CD4-positive, alpha-beta T cell treated with Interleukin-15 for 4 hours (primary cell): ENCODE measurements at places on chromosomes 16 and 17.

DNA sequence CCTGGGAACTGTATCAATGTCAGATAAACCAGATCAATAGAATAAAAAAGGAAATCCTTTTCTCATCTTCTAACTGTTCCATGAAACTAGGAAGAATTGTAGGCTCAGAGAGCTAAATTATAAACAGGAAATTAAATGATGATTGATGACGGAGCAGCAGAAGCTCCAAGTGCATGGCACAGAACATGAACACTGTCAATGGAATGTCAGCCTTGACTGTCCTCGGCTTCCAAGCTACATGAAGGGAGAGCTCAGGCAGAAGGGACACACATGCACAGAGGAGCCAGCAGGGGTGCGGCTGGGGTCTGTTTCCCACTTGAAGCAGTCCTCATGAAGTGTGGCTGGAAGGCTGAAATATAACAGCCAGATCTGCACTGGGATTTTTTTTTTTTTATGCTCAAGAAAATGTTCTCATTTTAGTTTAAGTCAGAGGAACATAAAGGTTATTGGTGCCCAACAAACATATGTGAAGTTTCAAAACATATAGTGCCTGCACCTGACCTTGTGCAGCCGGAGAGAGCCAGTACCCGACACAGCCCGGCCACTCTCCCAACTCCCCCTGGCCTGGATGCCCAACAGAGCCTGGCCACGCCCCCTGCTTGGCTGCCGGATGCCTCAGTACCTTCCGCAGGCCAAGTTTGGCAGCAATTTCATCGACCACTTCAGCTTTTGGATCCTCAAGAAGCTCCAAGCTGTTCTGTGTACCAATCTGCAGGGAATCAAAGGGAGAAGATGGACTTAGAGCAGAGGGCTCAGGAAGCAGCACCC, 37.0 kb downstream of the NPLOC4 start:
- no peak for DNase-seq

DNA sequence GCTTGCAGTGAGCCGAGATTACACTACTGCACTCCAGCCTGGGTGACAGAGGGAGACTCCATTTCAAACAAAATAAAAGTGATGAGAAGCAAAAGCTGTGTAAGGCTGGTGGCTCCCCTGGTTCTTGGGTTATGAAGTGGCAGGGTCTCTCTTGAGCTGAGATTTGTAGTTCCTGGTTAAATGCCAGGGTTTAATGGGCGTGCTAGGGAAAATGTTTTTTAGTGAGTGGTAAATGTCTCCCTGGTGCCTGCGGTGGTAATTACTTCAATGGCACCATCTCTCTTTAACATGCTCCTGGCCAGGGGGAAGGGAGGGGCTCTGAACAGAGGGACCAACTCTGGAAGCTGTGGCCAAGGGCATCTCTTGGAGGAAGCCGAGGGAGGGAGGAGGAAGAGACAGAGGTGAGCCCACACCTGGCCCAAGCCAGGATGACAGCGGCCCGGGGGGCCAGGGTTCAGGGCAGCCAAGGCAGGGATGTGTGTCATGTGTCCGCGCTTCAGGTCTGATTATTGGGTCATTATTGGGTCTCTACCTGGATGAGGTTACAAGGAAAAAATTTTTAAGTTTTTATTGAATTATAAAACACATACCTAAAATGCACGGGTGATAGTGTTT, 17.8 kb upstream of the RPL38 start:
- no peak for DNase-seq

DNA sequence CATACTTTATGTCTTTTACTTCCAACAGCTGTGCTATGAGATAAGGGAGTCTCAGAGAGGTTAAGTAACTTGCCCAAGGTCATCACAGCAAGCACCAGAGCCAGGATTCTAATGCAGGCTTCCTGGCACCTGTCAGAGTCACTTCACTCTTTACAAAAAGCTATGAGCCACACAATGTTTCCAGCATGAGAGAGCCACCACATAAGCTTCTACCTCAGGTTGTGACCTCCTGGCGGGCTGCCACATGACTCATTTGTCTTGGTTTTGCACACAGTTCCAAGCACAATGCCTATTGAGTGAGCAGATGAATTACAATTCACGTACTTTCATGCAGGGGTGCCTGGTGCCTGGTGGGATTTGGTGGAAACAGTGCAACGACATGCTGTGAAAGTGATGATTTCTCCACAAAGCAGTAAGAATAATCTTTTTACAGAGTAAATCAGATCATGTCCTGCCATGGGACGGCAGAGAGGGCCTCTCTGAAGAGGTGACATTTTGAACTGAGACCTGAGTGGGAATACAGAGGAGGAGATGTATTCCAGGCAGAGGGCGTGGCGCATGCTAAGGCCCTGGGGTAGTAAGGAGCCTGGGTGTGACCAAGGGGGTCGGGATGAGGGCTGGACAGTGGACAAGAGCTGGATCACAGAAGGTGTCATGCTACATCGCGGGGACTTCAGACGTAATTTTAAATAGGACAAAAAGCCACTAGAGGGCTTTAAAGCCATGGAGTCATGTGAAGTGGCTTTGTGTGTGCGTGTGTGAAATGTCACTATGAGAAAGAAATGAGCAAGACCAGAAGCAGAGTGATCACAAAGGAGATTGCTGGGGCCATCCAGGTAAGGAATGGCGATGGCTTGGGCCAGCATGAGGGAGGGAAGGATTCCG, 53.4 kb downstream of the CACNG3 start:
- DNase-seq, result no peak

- DNase-seq, result no peak
Measured at GRCh38 chr17:45786349-45786748, 2.2 kb downstream of the CRHR1 start.

- DNase-seq, result no peak
Measured at GRCh38 chr17:77281904-77282367, 141.2 kb downstream of the SEC14L1 start.

- DNase-seq, result no peak
Measured at GRCh38 chr17:75566834-75567233, 20.8 kb upstream of the MYO15B start.

DNA sequence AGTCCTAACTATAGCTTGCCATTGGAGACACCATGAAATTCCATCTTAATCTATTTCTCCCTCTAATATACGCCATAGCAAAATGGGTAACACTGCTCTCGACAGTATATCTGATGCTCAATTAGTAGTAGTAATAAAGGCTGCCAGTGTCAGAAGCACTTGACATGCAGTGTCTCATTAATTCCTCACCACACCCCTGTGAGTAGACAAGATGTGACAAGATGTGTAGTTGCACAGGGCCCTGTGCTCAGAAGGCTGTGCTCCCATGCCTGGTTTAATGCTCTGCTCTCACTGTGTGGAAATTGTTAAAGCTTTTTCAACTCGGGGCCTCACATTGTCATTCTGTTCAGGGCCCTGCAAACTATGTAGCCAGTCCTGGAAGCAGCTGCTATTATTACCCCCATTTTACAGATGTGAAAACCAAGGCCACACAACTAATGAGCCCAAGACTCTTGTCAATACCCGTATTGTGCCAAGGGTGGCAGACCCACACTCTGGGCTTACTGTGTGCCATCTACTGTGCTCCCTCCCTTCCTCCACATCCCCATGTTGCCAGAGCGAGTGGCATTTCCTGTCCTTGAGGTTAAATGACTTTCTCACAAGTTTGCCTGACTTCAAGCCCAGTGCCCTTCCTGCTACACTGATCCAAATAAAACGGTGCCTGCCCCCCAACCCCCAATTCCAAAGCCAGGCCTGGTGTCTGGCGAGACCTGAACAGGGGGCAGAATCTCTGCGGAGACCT, 287.3 kb upstream of the CCL2 start:
- no peak for DNase-seq

DNA sequence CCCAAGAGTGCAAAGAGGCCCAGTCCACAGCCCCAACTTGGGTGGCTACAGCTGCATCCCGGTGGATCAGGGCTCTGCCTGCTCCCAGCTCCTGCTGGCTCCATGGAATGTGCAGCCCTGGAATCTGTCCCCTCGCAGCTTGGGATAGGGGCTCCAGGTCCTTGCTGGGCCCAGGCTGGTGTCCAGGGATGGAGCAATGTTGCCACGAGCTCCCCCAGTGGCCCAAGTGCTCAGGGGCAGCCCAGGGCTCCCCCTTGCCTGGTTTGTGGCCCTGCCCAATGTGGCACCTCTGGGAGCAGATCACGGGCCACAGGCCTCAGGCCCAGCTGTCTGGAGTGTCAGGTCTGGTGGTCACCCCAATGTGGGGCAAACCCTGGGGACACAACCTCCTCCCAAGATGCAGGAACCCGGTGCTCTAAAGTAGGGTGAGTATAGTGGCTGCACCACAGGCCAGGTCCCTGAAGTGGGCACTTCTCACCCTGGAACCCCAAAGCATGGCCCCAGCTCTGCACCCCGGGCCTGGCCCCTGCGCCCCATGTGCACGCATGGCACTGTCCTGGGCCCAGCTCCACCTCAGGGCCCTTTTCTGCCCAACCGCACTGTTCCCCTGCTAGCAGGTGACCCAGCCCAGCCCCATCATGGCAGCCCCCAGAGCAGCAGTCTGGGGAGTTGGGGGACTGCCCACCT, 14.8 kb upstream of the DNAH9 start:
- DNase-seq, result no peak

DNA sequence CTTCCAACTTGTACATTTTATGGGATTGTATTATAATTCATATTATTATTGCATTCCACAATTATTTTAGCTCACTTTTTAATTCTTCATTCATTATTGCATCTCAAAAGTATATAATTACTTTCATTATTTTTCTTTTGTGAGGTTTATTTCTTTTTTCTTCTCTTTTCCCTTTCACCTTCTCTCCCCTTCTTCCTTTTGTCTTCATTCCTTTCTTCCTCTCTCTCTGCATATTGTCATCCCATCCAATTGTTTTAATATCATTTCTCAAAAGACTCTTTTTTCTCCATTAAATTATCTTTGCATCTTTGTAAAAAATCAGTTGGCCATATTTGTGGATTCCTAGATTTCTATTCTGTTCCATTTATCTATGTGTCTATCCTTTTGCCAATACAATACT, 17.3 kb downstream of the DYNLL2 start:
- no peak for DNase-seq

- no peak for DNase-seq
Measured at GRCh38 chr16:4904108-4904941, 32.6 kb downstream of the PPL start.

- peak; percentile 11 for DNase-seq
Measured at GRCh38 chr17:27609611-27610303, 21.2 kb upstream of the LGALS9 start.
